ENCODE measurements at places on chromosomes 7 and 10.

- no peak for DNase-seq
Observed at GRCh38 chr7:31029251-31030042, 22.7 kb upstream of the ADCYAP1R1 start.

DNA sequence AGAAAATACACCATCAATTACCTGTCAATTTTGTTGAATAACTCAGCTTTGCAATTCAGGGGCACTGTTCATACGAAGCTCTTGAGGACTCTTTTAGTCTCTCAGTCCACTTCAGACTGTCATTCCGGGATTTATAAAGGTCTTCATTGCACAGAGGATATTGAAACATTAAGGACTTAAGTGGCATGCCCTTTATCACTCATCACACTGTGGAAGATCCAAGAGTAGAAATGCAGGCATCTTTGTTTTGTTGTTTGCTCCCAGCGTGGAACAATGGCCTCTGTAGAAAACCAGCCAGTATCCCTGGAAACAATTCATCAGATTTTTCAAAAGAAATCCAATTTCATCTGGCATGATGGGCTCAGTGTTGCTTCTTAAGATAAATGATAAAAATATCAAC, 66.3 kb upstream of the LRGUK start:
- DNase-seq = no peak

- DNase-seq = no peak
Observed at GRCh38 chr10:77417359-77417758, 220.2 kb downstream of the KCNMA1 start.

DNA sequence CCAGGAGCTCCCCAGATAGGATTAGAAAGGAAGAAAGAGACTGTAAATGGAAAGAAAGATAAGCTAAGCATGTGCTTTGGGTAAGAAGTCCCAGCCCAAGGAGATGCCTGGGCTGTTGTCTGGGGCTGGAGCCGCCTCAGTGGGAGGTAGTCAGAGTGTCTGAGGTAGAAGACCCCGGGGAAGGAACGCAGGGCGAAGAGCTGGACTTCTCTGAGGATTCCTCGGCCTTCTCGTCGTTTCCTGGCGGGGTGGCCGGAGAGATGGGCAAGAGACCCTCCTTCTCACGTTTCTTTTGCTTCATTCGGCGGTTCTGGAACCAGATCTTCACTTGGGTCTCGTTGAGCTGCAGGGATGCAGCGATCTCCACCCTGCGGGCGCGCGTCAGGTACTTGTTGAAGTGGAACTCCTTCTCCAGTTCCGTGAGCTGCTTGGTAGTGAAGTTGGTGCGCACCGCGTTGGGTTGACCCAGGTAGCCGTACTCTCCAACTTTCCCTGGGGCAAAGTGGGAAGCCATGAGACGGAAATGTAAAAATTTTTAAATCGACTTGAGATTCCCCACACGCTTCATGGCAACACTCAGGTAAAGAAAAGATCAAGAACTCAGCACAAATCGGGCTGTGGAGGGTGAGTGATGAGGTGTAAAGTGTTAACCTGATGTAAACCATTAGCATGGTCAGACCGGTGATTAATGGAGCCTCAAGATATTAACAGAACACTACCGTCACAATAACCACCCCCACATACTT, 1.3 kb downstream of the HOXA1 start:
- no peak for DNase-seq

DNA sequence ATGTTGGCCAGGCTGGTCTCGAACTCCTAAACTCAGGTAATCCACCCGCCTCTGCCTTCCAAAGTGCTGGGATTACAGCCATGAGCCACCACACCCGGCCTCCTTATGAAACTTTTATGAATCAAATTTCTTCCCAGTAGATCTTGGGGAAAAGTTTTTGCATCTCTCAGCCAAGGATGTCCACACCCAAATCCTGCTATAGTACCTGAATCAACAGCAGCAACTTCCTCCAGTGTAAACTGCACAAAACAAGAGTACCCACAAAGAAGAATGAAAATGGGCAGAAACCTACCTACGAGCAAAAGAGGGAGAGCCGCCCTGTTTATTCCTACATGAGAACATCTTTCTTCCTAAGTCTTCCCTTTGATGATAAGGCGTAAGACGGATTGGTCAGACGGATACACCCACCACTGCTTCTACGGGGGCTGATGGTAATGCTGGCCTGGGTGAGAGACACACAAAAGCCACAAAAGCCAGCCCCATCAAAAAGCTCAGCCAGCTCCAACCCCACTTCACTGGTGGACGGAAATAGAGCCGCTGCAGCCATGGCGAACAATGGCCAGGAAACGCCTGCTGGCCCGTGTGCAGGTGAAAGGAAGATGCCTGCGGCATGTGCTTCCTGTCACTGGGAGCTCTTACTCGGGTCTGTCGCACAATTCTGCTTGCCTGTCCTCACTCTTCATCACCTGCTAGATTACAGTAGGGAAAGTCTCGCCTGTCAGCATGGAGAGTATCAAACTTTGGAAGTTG, 10.4 kb downstream of the JCAD start:
- no peak for DNase-seq

DNA sequence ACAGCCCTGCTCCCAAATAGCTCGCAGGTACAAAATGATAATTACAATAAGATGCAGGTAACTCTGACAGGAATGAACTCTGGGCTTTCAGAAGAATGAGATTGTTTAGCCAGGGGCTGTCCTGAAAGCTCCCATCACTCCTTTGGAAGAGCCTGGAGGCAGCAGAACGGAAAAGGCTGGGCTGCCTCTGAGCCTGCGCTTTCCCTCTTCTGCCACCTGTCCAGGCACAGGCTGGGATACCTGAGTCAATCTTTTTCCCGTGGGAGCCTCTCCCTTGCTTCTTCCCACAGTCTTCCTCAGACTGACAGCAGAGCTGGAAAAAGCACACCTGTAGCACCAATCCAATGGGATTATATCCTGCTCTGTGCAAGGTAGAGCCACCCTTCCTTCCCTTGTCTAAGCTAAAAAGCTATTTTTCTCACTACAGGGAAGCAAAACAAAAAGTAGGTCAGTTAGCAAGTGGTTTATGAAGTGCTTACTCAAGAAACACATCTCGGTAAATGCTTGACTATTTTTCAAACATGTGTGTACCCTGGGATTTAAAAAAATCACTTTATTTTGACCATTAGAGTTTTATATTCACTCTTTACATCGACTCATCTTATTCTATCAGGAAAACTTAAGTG, 12.3 kb upstream of the CUL1 start:
- DNase-seq = no peak

GRCh38 chr10:121448766-121449421, 149.3 kb downstream of the FGFR2 start:
- DNase-seq = no peak

DNA sequence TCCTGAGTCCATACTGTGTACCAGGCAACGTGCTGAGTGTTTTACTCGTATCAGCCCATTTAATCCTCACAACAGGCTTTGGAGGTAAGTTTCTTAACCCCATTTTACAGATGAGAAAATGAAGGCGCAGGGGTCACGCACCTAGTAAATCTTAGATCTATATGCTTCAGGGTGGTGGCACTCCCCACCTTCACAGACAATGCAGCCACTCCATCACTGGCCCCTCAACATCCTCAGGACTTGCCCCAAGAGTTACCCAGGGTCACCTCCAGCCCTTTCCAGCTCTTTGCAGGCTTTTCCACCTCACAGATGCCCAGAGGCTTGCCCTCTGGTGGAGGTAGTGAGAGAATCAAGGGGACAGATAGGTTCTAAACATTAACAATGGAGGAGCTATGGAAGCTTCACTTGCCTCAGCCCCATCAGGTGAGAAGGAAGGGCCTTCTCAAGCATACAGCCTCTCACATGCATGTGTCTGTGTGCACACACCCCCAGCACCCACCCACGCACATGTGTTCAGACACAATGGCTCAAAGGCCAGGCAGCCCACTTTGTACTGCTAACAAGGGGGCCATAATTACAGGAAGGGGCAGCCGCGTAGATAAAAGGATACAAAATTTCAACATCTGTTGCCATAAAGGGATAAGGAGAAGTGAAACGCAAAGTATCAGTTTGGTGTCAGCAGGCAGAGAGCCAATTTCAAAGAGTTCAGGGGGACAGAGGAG, 29.1 kb downstream of the DPCD start:
- DNase-seq = no peak

GRCh38 chr7:129807863-129808262, 144.9 kb downstream of the UBE2H start:
- no peak for DNase-seq

GRCh38 chr7:46191776-46192175, 270.7 kb upstream of the IGFBP3 start:
- DNase-seq = no peak

GRCh38 chr7:9149499-9150082, 716.2 kb downstream of the NXPH1 start:
- DNase-seq = no peak

DNA sequence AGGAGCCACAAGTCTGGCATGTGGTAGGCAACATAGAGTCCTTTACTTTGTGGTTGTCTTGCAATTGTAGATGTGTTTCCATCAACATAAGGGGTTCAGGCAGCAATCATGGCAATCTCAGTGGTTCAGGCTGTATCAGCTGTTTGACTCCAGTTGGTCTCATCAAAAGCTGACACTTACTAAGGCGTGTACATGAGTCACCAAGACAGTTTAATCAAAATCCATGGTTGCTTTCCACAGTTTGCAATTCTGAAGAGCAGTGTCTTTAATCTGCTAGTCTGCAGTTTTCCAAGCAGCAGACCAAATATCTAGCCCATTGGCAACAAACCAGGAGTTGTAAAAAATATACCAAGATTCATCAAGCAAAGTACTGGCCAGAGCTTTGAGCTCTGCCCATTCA, 210.2 kb downstream of the MDFIC start:
- DNase-seq = no peak

Measured in LoVo (cell line).